CD4-positive, alpha-beta T cell treated with Interleukin-1 beta for 1 hour (primary cell): ENCODE measurements at places on chromosomes 7 and 10.
A peak's percentile ranks its signal among the peaks of the same experiment; 100 is the strongest.

- DNase-seq = no peak
Observed at GRCh38 chr10:20144268-20144667, 328.0 kb downstream of the PLXDC2 start.

GRCh38 chr10:54614072-54614471, 187.0 kb downstream of the PCDH15 start:
- DNase-seq = no peak

DNA sequence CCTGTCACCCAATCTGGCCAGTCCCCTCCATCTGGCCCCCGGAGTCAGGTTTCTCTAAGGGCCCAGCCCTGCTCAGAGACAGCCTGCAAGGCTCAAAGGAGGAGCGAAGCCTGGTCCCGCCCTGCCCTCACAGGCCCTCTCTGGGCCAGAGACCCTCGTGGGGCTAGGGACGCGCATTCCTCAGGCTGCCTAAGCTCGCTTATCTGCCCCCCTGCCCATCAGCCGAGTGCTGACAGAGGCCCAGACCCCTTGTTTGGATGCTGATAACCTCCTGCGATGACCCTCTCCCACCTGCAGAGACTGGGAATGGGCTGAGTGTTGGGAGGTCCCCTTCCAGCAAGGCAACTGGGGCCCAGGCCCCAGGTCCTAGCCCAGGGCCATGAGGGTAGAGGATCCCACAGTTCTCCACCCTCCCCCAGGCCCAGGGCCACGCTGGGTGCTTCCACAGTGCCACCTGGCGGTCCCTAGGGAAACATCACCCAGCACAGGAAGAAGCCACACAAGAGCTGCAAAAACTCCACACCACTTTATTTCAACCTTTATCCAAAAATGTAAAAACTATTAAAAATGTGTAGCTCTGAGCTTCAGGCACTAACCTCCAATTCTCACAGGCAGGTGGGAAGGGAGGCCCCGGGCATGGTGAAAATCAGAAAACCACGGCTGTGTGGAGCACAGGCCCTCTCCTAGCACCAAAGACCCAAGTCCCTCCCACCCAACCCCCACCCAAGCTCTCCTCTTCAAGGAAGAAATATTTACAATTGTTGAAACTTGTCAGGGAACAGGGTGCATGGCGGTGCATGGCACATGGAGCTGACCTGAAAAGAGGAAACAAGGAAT, 2.2 kb downstream of the NPM3 start:
- DNase-seq = peak; percentile 73

DNA sequence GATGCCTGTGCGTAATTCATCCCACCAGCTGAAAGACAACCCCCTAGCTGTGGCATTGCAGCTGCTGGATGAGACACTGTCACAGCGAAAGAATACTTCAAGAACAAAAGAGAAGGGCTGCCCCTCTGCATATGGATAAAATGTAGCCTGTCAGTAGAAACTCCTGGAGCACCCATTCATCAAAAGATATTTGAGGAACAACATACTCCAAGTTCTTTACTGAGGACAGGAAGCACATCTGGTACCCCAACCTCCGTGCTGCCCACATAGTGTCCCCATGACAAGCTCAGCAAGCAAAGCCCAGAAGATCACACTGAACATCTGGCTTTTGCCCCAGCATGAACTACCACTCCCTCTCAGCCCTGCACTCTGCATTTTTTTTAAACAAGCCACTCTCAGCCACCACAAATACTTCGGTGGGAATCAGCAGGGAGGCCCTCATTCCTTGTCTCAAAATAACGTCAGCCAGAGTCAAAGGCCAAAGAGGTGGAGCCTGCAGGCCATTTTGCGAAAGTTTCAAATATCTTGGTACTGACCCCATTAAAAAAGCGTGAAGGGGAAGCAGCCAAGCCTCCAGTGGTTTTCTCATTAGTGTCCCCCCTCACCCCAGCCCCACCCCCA, 1.7 kb downstream of the CREB3L2 start:
- no peak for DNase-seq

DNA sequence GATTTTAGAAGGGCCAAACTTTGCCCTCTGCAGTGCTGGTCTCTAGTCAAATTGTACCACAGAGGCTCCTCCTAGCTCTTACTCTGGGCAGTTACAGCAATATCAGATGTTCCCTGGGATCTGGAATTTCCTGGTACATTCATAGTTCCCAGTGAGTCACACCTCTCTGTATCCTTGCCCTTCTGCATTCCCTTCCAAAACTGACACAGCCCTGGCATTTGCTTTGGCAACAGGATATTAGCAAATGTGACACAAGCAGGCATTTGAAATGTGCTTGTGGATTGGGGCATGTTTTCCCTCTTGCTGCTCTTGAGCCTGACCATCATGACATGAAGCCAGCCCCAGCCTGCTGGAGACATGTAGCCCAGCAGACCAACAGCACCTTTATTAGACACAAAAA, 284.7 kb upstream of the AKR1E2 start:
- DNase-seq = no peak

DNA sequence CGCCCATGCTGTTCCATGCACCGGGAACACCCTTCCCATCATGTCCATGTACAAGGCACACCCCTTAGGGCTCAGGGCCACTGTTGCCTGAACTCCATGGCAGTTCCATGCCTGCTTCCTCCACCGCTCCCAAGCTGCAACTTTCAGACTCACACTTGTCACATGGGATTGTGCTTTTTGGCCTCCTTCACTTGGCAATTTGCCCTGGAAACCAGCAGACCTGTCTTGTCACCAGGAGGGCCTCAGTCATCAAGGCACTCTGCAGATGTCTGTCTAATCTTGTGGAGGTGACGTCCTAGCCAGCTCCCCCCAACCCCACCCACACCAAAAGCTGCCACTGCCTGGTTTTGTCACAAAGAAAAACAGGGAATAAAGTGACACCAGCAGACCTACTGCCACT, 47.5 kb downstream of the CARD11 start:
- no peak for DNase-seq

- DNase-seq = no peak
Observed at GRCh38 chr7:84538268-84538667, 343.7 kb upstream of the SEMA3A start.

DNA sequence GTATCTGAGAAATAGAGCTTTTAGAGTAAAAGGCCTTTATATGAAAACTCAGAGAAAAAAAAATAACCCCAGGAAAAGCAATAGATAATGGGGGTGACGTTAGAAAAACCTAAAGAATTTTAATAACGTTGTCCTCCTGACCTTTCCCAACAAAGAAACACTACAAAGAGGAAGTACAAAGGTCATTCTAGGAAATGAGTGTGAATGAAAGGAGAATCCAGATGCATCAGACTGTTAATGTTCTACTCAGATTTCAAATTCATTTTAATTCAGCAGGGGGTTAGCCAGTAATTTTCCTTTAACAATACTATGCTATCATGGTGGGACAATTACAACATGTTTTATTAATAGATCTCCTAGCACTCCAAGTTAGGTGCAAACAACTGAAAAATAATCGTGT, 73.8 kb upstream of the CDK1 start:
- no peak for DNase-seq

DNA sequence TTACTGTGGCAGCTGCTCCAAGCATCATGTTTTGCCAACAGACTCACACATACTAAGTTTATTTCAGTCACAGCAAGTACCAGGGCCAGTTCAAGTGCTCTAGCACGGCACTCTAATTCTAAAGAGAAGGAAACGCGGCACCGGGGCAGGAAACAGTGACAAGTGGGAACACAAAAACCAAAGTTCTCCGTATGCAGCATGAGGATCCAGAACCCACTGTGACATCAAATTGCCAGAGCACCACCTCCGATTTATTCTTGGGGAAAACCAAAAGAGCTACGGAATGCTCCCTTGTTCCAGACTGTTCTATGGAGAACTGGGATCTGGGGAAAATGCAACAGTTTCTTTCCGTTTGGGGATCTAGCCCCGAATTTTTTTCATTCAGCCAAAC, 448 bp upstream of the PTER start:
- no peak for DNase-seq

- no peak for DNase-seq
Observed at GRCh38 chr10:119680050-119680449, 28.9 kb downstream of the BAG3 start.

- no peak for DNase-seq
Observed at GRCh38 chr10:133001114-133001513, 58.7 kb upstream of the CFAP46 start.

GRCh38 chr10:118405928-118406327, 63.8 kb upstream of the FAM204A start:
- DNase-seq = no peak

DNA sequence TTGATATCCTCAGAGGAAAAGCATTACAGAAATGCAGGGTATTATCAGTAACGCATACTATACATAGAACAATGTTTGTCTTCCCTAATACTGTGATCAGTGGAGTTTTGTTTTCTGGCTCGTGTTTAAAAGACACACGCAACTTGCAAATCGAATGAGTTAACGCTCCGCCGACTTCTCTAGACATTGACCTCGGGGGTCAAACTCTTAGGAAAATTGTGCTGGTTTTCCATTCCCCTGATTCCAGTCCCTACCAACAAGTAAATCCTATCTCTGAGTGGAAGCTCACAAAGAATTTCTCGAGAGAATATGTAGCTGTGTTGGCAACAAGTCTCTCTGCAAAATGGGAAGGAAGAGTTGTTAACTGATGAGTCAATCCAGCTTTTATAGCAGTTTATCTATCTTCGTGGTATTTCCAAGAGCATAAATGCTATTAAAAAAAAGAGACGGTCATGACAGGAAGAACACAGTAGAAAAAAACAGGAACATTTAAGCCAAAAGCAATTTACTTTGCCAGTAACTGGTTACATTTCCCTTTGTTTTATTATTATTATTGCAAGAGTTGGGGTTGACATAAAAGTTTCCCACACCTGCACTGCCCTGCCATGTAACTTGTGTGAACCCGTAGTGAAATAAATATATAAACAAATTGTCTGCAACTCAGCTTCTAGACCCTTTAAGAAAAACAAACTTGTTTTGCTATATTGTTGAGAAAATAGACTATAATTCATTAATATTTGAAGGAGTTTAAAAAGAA, 144.4 kb downstream of the ARID5B start:
- DNase-seq = no peak

GRCh38 chr7:92704858-92705257, 114.7 kb upstream of the FAM133B start:
- DNase-seq = no peak

DNA sequence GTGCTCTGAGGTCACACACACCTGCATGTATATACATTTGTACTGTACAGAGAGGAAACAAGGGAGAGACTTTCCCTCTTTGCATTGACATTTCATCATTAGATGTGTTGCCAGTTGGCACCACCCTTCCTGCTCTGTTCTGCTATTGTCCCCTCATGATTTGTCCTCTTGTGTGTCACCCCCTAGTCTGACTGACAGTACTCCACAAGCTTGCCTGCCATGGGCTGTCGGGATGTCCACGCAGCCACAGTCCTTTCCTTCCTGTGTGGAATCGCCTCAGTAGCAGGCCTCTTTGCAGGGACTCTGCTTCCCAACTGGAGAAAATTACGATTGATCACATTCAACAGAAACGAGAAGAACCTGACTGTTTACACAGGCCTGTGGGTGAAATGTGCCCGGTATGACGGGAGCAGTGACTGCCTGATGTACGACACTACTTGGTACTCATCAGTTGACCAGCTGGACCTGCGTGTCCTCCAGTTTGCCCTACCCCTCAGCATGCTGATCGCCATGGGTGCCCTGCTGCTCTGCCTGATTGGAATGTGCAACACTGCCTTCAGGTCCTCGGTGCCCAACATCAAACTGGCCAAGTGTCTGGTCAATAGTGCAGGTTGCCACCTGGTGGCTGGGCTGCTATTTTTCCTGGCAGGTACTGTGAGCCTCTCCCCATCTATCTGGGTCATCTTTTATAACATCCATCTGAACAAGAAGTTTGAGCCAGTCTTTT, 9.4 kb downstream of the CLDN12 start:
- DNase-seq = no peak

GRCh38 chr7:97601931-97602457, 129.9 kb upstream of the TAC1 start:
- DNase-seq = no peak

DNA sequence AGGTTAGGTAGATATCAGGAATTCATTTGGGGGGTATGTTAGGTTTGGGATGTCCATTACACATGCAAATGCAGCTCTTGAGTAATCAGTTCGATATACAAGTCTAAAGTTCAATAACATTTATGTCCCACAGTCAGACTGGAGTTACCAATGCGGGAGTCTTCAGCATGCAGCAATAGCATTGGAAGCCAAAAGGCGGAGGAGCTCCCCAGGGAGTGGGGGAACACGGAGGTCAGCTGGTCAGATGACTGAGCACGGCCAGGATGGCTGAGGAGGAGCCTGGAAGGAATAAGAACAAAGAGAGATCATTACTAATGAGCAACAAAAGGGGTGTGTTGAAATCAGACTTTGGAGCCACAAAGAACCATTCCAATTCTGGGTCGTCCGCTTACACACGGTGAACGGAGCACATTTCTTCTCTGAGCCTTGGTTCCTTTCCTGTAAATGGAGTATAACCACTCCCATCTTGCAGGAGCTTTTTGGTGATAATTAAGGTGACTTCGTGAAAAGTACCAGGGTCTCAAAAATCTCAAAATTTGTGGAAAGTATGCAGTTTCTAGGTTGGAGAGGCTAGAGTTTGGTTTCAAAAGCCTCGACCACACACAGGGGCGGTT, 478 bp upstream of the ZNF22 start:
- no peak for DNase-seq

DNA sequence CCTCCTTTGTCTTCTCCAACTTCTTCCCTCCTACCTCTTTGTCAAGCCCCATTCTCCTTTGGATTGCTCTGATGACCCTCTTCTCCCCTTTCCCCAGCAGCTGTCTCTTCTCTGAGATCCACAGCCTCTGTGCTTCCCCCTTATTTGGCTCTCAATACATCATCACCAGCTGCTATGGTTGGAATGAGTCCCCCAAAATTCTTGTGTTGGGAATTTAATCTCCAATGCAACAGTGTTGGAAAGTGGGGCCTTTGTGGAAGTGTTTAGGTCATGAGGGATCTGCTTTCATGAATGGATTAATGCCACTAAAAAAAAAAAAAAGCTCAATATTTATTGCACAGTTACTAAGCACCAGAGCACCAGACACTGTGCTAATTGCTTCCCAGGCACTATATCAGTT, 39.2 kb upstream of the FRMD4A start:
- no peak for DNase-seq

GRCh38 chr7:25454562-25455041, 226.3 kb upstream of the NPVF start:
- no peak for DNase-seq

GRCh38 chr7:46461334-46461777, 540.3 kb upstream of the IGFBP3 start:
- DNase-seq = no peak
